ENCODE measurements at places on chromosomes 13 and 19.

- no peak for DNase-seq
Measured at GRCh38 chr13:106685143-106685542, 117.2 kb upstream of the ARGLU1 start.

- DNase-seq: no peak
Measured at GRCh38 chr13:45437947-45438346, 19.8 kb upstream of the SLC25A30 start.

DNA sequence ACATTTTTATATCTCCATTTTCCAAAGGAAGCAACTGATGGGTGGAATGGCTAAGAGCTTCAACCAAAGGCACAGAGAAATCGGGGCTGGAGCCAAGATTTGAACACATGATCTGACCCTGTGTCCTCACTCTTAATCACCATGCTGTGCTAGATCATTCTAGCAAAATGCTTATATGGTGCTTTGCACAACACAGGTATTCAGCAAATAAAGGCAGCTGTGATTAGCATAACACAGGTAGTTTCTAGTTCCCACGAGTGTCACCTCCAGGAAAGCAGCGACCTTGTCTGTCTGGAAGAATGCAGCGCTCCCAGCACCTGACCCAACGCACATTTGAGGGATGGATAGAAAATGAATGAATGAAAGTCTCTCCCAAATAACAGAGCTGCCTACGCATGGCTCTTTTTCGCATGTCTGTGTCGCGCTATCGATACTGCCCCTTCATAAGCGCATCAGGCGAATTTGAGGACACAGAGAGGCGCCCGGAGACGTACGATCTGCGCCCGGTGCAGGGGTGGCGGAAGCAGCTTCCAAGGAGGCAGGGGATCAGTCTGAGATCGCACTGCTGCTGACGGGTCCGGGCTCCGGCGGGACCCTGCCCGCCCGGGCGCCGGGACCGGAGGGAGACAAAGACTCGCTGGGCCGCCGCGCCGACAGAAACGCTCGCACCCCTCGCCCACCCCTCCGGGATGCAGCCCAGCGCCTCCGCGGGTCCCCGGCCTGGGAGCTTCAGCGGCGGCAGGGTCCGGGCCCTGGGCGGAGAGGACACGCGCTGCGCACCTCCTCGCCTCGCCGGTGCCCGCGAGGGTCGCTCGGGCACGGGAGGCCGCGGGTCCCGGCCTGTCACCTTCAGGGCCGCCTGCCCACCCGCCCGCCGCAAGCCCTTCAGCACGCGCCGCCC, 609 bp downstream of the EPS15L1 start:
- peak; percentile 69 for DNase-seq

- peak; percentile 92 for DNase-seq
Measured at GRCh38 chr19:52369559-52370340, at the start of gene ZNF880. ZNF880 (plus strand) TSS chr19:52369923; CDS start chr19:52369966, 43 bp downstream.

GRCh38 chr13:109401307-109401706, 385.1 kb downstream of the IRS2 start:
- DNase-seq: no peak

GRCh38 chr19:53978975-53979801, 12.2 kb upstream of the CACNG6 start:
- DNase-seq: no peak

- no peak for DNase-seq
Measured at GRCh38 chr19:10892256-10892655, 20.9 kb downstream of the CARM1 start.

DNA sequence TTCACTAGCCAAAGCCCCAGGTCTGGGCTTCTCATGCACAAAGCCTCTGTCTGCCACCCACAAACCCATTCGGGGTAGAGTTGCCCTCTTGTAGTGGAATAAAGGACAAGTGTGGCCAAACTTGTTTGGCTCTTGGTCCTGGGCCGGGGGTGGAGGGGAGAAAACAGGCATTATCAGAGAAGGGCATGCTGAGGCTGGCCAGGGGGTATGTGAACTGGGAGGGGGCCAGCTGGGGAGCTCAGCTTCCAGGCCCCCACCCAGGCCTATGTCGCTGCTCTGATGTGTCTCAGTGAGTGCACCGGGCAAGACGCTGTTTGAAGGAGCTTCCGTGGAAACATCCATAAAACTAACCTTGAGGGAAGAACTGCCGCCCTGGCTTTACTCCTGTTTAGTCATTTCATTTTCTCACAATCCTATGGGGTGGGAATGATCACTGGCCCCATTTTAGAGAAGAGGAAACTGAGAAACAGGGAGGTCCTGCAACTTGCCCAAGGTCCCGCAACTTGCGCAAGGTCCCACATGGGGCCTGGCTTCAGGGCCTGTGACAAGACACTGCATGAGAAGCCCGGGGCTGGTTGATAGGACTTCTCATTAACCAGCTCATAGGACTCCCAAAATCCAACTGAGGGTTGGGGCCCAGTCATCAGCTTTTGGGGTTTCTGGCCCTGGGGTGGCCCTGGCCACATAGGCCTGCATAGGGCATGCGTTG, 30.8 kb downstream of the CCNE1 start:
- DNase-seq: peak; percentile 3

- peak; percentile 89 for DNase-seq
Measured at GRCh38 chr19:48970923-48971395, 5.8 kb downstream of the FTL start.

Data from foreskin fibroblast (primary cell).